ENCODE measurements at places on chromosomes 7 and 10.

DNA sequence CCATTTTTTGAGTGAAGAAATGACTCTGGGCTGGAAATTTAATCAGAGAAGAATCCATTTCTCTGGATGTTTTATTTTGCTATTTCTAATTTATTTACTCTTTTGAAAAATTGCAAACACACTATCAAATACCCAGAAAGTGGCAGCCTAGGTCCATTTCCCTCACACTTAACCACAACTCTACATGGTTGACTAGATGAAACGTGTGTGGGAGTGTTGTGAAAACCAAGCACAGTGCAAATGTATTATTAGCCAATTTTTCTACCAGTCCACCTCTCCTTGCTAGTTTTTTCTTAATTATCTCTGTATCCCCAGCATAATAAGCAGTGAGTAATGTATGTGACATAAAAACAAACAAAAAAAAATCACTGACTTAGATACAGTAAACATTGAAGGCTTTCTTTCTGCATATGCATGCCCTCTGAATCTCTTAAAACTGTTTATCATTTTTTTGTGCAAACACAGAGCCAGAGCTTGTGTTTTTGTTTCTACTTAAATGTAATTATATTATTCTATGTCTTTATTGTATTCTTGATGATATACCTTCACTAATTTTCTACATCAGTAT is 30.9 kb downstream of the SCIN start:
- DNase-seq, result no peak

GRCh38 chr10:4868357-4868657 is 42.3 kb downstream of the AKR1E2 start:
- no peak for DNase-seq

DNA sequence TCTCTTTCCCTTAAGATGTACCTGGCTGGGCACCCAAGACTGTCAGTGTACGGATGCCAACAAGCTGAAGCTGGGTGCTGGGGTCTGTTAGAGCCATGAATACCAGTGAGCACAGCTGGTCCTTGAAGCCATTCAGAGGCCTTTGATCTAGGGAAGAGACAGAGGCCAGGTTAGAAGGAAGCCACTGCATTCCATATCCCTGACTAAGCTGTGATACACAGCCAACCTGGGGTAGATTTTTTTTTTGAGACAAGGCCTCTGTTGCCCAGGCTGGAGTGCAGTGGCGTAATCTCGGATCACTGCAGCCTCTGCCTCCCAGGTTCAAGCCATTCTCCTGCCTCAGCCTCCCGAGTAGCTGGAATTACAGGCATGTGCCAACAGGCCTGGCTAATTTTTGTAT is 20.8 kb downstream of the ZDHHC16 start:
- DNase-seq, result no peak

GRCh38 chr10:45353186-45353585 is 20.8 kb upstream of the ALOX5 start:
- no peak for DNase-seq

DNA sequence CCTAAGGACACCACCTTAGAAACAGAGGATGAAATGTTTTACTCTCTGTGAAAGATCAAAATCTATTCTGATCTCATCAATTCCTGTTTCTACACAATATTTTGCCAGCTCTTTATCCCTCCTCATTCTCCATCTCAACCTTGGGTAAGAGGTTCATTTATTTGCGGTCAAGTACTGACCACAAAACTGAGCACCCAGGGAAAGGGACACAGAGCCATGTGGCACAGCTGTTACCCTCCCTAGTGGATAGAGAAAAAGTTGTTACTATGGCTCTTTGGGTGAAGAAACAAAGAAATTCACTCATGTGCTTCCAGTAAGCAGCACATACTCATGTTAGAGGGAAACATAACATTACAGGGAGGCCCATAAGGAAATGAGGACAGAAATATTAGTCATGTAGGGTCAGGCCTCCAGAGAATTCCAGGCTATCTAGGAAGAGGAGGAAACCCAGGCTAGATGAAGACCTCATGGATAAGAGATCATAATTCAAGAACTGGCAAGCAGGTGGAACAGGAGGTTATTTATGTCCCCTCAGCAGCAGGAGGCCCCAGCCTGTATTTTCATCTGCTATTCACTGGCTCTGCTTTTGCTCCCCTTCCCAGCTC is 114.5 kb downstream of the ATE1 start:
- DNase-seq, result no peak

DNA sequence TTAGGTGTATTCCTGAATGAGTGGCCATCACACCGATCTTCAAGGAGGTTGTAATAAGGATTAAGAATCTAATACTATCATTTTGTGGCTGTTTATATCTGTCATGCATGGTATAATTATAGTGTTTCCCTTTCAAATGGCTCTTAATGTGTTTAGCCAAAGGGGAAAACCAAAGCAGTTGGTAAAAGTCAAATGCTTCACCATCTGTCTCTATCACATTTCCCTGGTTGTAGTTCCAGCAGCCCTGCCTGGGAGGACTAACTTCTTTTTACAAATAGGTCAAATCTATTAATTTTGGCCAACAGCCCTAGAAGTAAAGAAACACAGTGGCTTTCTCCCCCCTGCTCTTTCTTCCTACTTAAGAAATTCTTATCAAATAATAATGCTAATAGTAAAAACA is 56.7 kb downstream of the ZNF365 start:
- no peak for DNase-seq

- DNase-seq, result no peak
Measured at GRCh38 chr7:156604311-156604710, 36.3 kb upstream of the RNF32 start.

GRCh38 chr10:107032700-107033401 is 131.7 kb downstream of the SORCS1 start:
- no peak for DNase-seq

All from C1 segment of cervical spinal cord (tissue), 14 donors.